CD4-positive, alpha-beta T cell treated with Interleukin-15 for 4 hours (primary cell): ENCODE measurements at places on chromosomes 7 and 10.

- no peak for DNase-seq
These were observed 30.6 kb downstream of the MAPK8 start for GRCh38 chr10:48336978-48337599.

DNA sequence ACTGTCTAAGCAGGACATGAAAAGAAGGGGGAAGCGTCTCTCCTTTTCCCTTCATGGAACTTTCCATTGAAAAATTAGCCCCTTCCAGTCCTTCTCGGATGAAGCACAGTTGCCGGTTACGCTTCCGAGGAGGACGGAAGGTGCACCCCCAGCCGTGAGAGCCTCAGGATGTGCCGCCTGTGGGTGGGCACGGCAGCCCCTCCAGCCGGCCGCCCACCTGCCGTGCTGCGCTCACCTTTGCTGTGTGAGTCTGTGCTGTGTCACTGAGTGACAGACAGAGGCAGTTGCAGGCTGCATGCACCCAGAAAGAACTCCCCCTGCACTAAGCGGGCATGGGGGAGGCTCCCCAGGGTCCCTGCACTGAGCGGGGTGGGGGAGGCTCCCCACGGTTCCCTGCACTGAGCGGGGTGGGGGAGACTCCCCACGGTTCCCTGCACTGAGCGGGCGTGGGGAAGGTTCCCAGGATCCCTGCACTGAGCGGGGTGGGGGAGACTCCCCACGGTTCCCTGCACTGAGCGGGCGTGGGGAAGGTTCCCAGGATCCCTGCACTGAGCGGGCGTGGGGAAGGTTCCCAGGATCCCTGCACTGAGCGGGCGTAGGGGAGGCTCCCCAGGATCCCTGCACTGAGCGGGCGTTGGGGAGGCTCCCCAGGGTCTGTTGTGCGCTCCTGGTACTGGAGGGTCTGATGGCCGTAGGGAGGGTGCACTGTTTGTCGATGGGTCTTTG is 74.2 kb downstream of the DNAJB6 start:
- DNase-seq: no peak

DNA sequence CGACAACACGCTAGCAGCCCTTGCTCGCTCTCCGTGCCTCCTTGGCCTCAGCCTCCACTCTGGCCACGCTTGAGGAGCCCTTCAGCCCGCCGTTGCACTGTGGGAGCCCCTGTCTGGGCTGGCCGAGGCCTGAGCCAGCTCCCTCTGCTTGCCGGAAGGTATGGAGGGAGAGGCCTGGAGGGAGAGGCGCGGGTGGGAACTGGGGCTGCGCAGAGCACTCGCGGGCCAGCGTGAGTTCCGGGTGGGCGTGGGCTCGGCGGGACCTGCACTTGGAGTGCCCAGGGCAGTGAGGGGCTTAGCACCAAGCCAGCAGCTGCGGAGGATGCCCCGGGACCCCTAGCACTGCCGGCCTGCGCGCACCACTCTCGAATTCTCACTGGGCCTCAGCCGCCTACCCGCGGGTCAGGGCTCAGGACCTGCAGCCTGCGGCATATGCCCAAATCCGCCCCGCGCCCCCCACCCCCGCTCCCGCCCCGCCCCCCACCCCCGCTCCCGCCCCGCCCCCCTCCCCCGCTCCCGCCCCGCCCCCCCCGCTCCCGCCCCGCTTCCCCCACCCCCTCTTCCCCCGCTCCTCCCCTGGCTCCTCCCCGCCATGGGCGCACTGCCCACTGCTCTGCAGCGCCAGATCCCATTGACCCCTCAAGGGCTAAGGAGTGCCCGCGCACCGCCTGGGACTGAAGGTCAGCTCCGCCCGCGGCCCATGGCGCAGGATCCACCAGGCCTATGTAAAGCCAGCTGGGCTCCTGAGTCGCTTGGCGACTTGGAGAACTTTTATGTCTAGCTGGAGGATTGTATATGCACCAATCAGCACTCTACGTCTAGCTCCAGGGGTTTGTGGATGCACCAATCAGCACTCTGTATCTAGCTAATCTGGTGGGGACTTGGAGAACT is 15.9 kb upstream of the ACBD5 start:
- DNase-seq: no peak

- DNase-seq: no peak
These were observed 51.9 kb upstream of the CAPZA2 start for GRCh38 chr7:116810267-116811116.

DNA sequence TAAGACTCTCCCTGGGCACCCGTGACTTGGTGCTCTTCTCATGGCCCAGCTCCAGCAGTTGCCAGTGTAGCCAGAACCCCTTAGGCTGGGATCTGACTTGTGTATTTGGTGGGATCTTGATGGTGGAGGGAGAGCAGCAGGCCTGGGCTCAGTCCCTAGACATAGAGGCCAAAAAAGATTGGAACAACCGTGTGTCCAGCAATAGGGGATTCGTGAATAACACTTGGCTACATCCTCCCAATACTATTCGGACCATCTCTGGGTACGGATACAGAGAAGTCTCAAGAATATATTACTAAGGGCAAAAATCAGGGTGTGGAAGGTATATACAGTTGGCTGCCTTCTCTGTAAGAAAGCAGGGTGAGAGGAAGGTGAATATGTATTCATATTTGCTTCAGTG is 17.2 kb downstream of the RBM20 start:
- no peak for DNase-seq

DNA sequence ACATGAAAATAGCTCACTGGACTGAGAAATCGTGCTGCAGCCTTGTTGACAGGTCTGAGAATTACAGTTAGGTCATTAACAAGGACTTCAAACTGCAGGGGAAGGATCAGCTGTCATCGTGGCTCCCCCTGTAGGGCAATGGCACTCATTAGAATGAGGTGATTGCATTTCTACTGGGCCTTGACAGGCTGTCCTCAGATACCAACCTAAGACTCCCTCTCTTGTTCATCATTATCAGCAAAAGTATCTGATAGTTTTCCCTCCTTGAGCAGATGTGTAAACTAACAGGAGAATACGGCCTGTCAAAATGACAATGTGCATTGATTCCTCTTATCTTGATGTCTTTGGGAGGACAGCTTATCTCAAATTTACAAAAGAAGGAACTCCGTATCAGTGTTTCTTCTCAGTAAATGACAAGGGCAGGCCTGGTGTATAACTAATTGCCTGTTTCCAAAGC is 648.5 kb upstream of the LRRN3 start:
- no peak for DNase-seq

DNA sequence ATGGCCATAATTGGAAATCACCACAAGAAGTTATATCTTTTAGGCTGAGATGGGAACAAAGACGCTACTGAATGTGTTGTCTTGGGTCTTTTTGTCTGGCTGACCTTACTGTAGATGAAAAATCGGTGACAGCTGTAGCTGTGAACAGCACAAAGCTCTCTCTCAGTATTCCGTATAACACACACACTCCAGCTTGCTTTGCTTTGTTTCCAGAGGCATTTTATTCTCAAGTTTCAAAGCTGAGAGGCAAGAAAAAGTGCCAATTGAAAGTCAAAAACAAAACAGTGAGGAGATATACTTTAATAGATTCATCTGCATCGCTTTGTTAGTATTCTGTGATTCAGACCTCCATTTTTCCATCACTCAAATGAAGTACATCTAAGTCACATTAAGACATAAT is 39.6 kb upstream of the CABCOCO1 start:
- DNase-seq: no peak

DNA sequence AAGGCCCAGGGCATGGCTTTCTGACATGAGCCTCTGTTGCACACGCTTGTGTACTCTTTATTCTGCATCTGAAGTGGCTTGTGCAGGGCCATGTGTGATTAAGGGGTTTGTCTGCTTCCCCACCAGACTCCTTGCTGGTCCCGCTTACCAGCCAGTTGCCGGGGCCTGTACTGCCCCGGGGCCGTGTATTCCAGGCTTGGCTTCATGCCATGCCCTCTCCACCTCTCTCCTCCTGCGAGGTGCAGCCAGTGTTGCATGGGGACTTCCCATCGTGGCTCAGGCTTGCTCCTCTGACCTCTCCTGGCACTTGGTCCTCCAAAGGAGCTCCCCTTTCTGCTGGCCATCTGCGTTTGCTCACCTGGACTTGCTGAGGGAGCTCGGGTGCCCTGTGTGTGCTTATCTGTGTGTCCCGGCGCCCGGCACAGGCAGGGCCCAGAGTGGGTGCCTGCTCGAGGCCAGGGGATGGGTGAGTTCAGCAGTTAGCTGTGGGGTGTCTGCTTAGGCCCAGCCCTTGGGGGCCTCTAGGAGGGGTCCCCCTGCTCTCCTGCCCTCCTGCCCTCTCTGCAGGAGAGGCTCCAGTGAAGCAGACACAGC is 11.0 kb upstream of the C10orf143 start:
- no peak for DNase-seq
